NCI-H748 treated with DMSO at 0.1 percent for 48 hours (cell line): ENCODE measurements at places on chromosomes 12 and 14.

DNA sequence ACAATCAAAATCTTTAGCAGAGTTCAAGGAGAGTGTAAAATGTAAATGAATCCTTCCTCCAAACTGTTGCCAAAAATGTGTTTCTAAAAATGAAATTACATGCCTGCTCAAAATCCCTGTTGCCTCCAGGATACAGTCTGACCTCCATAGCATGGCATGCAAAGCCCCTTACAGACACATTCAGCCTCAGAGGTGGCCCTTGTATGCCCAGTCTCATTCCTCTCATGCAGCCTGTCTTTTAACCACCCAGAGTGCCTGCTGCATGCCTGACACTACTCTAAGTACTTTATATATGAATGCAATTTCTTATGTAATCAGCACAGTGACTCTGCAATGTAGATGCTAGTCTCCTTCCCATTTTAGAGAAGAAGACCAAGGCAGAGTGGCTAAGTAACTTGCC lies 24.4 kb upstream of the PTPRQ start:
- no peak for DNase-seq

DNA sequence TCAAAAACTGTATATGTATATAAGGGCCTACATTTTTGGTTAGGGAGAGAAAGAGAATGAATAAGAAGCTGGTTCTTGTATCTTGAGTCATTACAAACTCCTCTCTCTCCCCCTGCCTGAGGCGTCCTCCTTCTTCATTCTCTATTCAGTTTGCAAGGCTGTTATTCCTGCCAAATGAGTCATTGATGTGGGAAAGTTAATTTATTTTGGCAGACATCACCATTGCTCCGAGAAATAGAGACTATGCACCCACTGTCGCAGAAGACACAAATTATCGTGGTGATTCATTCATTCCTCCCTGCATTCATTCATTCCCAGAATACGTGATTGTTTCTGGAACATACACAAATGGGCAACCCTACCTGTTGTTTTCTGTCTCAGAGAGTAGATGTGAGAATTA lies 112.5 kb upstream of the MED13L start:
- no peak for DNase-seq

DNA sequence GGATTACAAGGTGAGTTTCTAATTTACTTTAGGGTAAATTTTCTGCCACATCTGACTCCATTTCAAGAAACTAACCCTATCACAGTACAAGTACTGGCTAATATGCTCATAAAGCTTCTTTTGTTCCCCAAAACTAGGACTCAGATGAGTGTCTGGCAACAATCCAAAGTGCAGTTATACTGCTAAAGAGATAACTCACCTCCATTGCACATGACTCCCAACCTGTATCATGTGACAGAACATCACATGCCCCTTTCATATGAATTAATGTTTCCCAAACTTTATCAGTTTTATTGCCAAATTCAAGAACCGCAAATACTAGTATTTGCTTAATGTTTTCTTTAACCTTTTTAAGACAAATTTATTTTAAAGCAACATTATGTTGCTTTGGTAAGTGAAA lies 3.9 kb upstream of the PPP1R12A start:
- DNase-seq, result no peak

GRCh38 chr12:66331814-66332213 lies 29.5 kb downstream of the HELB start:
- no peak for DNase-seq
